Activated T-helper 1 cell treated with Interleukin-2 at 50 U/mL for 16 hours (primary cell): ENCODE measurements at places on chromosomes 11 and 22.

DNA sequence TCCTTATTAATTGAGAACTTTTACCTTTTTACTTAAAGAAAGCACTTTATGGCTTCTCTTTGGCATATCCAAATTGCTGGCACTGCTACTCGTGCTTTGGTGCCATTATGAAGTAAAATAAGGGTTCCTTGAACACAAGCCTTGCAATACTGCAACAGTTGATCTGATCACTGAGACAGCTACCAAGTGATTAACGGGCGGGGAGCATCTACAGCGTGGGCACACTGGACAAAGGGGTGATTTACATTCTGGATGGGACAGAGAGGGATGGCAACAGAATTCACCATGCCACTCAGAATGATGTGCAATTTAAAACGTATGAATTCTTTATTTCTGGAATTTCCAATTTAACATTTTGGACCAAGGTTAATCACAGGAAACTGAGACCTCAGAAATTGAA is 7.7 kb downstream of the CHRDL2 start:
- DNase-seq = no peak

GRCh38 chr22:33076343-33076742 is 18.2 kb upstream of the SYN3 start:
- no peak for DNase-seq

GRCh38 chr11:131095511-131096185 is 179.4 kb upstream of the SNX19 start:
- DNase-seq = no peak

DNA sequence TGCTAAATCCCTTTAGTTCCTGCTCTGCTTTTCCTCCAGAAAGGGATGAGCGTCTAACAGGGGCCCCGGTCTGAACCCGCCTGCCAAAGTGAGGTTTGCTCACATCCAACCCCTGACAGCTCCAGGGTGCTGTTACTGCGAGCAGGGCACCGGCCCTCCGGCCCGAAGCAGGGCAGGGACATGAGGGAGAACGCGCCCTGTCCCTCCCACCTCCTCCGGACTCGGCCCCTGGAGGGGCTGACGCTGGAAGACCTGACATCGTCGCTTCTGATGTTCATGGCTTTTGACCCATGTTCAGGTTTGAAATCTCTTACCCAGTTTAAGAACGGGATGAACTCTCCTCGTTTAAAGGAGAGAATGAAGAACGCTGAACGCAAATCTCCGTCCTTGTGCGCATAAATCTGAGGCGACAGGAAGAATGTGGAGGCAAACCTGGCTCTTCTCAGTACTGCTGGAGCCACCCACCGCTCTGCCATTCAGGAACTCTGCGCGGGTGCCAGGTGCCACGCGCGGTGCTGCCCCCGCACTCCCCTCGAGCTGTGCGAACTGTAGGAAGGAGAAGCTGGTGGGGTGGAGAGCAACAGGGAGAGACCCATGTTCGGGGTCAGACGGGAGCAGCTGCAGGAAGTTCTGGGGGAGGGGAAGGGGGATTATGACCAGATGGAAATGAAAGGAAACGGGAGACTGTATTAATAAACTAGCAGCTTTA is 826 bp upstream of the EEF1G start:
- no peak for DNase-seq

- no peak for DNase-seq
These were observed 3.5 kb downstream of the MUC5B start for GRCh38 chr11:1226226-1226985.

DNA sequence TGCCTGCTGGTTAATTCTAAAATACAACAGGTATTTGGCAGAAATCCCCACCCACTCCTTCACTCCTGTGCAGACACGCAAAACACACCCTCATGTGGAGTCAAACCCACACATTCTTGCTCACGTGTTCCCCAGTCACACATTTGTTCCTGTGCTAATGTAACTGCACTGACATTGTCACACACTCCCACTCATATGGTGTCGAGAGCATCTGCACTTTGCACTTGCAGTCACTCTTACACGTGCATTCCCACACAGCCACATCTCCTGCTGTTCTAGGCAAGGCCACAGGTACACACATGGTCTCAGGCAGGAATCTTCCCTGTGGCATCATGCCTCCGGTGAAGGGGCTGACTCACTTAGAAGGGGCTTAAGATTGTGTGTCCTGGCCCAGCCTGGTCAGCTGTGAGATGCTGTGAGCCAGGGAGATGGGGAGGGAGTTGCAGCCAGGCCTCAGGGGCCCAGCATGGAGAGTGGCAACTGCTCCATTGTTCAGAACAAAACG is 395.0 kb downstream of the TENM4 start:
- no peak for DNase-seq

- DNase-seq = no peak
These were observed 424.6 kb downstream of the BUD13 start for GRCh38 chr11:116348226-116348625.

DNA sequence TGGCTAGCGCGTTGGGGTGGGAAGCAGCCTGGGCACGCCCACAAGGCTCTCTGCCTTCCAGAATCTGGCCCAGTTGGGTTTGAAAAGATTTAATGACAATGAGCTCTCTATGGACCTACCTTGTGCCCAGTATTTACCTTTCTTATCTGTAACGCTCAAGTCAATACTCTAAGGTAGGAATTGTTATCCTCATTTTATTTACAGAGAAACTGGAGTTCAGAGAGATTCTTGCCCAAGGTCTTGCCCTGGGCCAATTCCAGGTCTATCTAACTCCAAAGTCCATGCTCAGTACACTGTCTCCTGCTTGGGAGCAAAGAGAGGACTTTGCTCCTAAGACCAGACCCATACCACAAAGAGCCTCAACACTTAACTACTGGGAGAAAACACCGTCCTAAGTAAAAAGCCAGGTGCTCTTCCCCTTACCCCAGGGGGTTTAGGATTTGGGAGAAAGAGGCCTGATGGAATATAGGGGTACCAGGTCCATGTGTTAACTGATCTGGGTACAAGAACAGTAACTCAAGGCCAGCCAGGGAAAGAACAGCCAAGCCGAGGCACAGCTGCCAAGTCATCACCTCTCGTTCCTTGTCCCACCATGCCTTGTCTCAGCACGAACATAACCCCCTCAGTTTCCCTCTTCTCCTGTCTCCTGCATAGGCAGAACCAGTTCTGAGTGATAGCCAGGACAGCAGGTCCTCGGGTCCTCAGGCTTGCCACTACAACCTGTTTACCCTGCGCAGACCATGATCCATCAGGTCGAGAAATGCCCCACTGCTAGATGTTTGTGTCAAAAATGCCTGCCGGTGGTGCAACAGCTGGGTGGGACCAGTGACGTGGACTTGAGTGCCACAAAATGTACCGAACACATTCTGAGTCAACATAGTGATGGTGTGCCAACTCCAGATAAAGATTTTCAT is 14.6 kb downstream of the APOA4 start:
- DNase-seq = no peak

DNA sequence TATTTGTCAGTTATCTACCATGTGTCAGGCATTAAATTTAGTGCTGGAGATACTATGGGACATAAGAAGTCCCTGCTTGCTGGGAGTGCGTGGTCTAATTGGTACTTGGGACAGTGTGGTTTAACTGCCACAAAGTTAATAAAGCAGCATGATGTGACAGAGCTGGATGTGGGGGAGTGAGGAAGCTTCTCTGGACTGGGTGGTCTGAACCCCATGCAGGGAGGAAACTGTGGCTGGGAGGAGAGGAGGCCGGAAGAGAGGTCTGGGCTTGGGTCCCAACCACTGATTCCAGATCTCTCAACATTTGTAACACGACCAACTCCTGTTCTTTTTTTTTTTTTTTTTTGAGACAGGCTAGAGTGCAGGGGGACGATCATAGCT is 37.1 kb downstream of the ST3GAL4 start:
- DNase-seq = no peak

DNA sequence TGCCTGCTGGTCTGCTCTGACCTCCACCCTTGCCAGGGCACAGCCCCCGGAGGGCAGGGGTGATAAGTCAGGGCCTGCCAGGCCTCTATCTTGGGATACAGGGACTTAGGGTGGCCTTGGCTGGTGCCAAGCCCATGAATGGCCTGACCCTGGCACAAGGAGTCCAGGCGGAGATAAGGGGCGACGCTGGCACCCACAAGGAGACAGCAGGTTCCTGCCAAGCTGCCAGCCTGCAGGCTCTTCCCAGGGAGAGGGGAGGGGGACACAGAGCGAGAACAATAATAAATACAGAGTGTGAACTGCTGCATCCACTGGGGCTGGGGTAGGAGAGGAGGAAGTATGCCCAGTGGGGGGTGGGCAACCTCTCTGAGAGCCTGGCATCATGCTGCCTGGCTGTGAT is 978 bp downstream of the CSDC2 start:
- DNase-seq = no peak

DNA sequence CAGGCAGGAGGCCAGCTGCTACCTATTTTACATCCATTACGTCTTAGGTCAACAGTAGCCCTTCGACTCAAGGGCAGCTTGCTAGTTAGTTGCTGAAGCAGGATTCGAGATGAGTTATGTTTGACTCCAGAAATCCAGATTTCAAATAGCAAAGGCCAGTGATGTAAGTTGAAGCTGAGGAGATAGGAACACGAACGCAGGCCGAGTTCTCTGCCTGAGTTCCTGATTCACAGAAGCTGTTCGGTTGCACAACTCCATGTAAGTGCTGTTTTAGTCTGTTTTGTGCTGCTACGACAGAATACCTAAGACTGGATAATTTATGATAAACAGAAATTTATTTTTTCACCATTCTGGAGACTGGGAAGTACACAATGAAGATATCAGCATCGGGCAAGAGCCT is 111.2 kb downstream of the SLC1A2 start:
- DNase-seq = no peak

DNA sequence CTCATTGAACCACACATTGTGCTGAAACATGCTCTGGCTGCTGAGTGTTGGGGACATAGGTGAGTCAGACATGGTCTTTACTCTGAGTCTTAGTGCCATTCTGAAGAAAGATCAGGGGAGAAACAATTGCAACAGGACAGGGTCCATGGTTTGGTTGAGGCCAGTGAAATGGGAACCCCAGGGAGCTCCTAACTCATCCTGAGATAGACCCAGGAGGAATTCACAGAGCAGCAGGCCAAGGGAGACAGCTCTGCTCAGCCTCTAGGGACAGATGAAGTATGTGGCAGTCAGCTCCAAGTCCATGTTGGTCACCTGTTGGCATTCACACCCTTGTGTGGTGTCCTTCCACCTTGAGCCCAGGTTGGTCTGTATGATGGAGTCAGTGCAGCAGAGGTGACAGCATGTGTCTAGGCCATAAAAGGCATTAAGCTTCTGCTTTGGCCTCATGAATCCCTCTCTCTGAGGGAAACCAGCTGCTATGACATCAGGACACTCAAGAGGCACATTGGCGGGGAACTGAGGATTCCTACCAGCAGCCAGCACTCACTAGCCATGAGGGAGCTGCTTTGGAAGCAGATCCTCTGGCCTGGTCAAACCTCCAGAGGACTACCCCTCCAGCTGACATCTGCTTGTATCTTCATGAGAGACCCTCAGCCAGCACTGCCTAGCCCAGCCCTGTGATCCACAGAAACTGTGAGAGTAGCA is 50.3 kb upstream of the MYEOV start:
- no peak for DNase-seq

GRCh38 chr11:44625759-44626523 is 60.5 kb downstream of the CD82 start:
- no peak for DNase-seq

GRCh38 chr11:56214537-56214936 is 19.5 kb downstream of the OR5T2 start:
- no peak for DNase-seq

GRCh38 chr11:95148406-95148805 is 58.8 kb downstream of the ENDOD1 start:
- DNase-seq = no peak

- no peak for DNase-seq
These were observed 541.2 kb upstream of the API5 start for GRCh38 chr11:42770444-42771065.

- no peak for DNase-seq
These were observed 1213.3 kb upstream of the RAG2 start for GRCh38 chr11:37811349-37811748.

DNA sequence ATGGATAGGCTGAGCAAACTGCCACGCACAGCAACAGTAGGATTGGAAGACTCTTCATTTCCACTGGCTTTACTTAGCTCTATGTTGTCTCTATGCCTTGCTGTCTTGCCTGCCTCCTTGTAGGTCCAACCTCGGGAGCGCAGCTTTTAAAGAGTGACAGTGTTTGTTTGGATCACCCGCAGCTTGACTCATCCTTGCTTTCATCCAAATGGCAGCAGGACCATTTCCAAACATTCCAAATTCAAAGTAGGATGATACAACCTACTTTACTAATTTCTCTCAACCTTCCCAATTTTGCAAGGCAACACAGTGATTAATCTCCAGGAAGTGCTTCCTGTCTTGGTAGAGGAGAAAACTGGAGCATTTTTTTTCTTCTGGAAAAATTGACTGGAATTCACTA is at the start of gene MMP3:
MMP3 (minus strand) TSS at position 121 of the 400 bp plus-strand sequence; CDS start at position 58, 63 bp downstream.
- DNase-seq = no peak

- DNase-seq = no peak
These were observed 47.6 kb upstream of the EED start for GRCh38 chr11:86196913-86197312.

DNA sequence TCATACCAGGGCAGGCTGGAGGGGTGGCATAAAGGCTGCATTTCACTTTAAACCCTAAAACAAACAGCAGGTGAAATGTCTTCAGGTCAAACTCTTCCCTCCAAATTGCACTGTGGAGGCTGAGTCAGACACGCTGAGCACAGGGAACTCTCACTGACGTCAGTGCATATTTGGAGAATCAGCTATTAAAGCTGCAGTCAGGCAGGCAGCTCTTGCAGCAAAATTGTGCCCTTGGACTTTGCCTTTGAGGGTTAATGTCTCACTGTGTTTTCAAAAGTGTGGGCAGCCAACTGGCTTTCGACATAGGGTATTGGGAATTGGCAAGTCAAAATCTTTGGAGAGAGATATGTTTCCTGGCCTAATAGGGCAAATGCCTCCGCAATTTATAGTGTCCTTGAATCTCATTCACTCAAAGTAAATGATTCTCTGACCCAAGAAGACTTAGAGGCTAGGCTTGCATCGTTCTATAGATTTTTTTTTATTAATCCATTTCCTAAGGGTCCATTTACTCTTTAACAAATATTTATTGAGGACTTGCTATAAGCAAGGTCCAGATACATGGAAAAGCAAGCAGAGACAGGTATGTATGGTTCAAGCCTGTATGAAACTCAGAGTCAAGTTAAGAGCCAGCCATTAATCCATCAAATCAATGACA is 27.7 kb upstream of the SMCO4 start:
- no peak for DNase-seq

DNA sequence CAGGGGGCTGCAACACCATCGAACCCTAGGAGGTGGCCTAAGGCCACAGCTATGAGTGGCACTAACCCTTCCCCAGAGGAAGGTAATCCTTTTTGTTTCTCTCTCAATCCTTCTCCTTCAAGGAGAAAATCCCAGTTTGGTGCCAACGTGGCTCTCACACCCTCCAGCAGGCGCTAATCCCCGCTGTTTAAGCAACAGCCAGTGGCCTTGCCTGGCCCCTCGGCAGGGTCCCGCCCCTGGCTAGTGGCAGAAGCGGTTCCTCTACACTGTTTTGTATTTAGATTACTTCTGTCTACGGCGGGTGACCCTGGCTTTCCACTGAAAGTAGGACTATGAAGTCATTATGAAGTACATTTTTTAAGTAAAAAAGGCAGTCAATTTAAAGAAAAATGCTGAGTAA is 15.5 kb downstream of the GNAZ start:
- DNase-seq = no peak

GRCh38 chr22:20009582-20010306 is 6.9 kb downstream of the ARVCF start:
- no peak for DNase-seq
